ENCODE measurements at places on chromosomes 2 and 18.

DNA sequence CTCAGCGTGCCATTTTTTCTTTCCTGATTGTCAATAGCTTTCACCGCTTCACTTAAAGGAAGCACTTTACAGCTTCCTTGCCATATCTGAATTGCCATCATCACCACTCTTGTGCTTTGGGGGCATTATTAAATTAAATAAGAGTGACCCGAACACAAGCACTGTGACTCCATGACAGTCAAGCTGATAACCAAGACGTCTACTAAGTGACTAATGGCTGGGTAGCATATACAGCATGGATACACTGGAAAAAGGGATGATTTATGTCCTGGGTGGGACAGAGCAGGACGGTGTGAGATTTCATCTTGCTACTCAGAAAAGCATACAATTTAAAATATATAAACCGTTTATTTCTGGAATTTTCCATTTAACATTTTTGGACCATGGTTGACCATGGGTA, 24.3 kb upstream of the AFF3 start:
- no peak for DNase-seq

DNA sequence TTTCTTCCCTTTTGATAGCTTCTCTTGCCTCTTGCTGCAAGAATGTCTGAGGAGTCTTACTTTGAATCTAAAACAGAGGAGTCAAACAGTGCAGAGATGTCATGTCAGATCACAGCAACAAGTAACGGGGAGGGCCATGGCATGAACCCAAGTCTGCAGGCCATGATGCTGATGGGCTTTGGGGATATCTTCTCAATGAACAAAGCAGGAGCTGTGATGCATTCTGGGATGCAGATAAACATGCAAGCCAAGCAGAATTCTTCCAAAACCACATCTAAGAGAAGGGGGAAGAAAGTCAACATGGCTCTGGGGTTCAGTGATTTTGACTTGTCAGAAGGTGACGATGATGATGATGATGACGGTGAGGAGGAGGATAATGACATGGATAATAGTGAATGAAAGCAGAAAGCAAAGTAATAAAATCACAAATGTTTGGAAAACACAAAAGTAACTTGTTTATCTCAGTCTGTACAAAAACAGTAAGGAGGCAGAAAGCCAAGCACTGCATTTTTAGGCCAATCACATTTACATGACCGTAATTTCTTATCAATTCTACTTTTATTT, 133.5 kb upstream of the CDCA7 start:
- no peak for DNase-seq

DNA sequence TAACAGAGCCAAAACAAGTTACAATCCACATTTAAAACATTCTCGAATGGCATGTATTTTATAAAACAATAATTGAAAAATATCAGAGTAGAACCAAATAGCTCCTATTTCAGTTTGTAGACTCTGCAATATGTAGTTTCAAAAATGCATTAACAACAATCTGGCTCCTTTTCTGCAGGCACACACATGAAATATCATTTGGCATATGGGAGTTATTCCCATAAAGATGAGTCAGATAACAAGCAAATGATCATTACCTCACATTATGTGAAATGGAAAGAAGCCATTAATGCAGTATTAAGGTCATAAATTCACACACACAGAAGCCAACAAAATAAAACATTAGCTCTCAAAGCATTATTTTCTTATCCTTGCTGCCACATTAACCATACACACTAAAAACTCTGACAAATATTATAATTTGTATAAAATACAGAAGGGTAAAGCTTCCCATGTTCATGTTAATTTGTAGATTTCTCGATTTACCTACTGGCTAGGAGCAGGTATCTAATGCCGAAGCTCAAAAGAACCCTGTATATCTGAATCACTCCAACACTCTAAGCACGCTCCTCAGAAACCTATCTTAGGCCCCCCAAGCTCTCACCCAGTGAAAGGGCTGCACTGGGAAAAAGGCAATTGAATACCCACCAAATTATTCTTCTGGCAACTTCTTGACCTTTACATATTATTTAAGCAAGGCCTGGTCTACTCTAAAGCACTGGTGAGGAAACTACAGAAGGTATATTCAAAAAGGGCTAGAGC, 13.8 kb downstream of the NBAS start:
- no peak for DNase-seq

DNA sequence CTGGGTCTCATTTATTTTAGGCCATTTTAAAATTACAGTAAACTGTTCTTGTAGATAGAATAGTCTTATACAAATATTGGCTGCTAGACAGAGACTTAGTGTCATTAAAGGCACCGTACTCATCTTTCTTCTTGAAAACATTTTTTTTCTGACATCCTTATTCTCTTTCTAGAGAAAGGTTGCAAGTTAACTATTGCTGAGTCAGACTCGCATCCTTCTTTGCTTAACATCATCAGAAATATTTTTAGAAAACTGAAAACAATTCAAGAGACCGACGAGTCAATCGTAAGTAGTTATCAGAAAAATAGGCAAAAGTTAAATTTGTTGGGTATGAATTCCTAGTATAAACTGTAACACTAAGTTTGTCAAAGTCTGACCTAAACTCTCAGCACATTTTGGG, 72.2 kb downstream of the HNMT start:
- no peak for DNase-seq

DNA sequence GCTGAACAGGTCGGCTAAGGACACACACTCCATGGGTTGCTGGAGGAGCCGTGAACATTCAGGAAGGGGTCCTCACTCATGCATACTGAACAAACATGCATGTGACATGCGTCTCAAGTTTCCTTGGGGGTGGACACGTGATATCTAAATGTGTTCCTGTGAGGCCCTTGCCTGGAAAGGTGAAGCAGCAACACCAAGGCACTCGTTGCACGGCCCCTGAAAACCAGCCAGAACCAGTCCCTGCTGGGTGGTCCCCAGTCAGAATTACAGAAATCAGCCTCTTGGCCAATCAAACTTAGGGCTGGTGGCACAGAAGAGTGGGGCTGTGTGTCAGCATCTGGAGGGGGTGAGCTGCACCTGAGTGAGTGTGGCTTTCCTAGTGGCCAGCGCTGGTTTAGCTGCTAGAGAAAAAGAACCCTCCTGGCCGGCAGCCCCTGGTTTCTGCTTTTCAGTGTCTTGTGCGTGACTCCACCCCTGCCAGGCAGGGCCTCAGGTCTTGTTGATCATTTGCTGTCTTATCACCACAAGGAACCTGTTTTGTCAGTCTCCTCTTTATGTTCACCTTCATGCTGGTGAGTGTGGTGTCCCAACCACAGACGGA, 3.2 kb upstream of the AQP12B start:
- no peak for DNase-seq

DNA sequence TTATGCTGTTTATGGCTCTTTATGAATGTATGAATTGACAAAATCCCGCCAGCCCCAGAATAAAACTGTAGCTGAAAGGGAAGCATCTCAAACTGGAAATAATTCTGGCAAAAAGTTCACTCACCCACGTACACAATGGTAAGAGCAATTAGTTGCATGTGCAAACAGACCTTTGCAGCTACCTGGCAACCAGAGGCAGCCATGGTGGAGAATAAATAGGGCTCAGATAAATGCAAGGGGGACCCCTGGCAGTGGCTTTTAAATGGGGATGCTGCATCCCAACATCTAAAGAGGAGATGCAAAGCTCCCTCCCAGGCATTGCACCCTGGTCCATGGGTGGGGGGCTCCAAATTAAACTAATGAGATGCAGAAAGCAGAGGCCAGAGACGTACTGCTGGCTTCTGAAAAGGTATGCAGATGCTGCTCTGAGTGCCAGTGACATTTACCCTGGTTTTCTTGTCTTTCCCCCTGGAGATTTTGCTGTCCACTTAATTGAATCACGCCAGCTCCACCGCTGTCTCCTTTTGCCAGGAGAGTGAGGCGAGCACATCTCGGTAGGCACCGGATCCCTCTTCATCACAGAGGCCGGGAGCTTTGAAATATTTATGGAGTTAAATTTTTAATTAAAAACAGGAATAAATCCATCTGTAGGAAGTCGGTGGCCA, 126.6 kb upstream of the NRP2 start:
- DNase-seq, result no peak

DNA sequence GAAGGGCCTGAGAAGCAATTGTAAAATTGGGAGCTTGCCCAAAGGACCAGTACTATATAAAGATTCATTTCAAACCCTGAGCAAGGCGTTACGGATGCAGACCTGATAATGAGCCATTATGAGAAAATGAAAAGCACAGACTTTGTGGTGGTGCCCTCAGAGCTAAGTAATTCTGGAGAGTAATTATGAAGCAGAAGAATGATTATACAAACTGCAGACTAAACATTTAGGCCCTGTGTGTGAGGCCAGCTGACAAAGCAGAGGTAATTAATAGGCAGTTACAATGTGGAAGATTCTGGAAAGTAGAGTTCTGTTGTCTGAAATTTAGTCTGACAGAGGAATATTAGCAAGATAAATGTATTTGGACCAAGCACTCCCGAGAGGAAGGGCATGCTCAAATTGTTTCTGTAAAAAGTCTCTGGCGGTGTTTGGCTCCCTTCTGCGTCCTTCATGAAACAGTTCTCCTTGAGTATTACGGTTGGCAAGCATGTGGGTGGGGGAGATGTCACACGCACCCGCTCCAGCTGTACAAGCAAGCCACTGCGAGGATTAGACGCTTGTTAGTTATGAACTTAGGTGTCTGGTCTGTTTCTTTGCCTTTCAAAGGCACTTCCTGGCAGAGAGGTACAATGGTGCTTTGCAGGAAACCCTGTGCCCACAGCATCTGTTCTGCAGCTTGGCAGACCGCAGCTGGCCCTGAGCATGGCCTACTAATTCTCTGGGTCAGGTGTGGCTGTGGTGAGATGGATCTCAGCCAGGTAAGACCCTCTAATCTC, 45.5 kb downstream of the CDC42EP3 start:
- peak; percentile 28 for DNase-seq

GRCh38 chr2:168751104-168751740, 51.2 kb upstream of the NOSTRIN start:
- no peak for DNase-seq

GRCh38 chr2:125593036-125593435, 1062.9 kb upstream of the GYPC start:
- no peak for DNase-seq

DNA sequence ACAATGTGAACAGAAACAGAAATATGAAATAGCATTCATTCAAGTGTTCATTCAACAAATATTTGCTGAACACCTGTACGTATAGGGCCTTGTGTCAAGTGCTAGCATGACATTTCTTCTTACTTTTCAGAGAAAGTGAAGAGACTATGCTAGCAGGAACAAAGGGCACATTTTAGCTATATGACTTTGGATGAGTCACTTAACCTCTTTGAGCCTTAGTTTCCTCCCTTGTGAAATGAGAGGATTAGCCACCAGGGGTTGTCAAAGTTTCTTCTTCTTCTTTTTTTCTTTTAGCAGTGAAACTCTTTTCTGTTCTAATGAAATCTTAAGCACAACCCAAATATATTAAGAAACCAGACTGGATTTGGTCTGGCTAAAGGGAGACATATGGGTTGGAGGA, 53.1 kb downstream of the FIGN start:
- no peak for DNase-seq

DNA sequence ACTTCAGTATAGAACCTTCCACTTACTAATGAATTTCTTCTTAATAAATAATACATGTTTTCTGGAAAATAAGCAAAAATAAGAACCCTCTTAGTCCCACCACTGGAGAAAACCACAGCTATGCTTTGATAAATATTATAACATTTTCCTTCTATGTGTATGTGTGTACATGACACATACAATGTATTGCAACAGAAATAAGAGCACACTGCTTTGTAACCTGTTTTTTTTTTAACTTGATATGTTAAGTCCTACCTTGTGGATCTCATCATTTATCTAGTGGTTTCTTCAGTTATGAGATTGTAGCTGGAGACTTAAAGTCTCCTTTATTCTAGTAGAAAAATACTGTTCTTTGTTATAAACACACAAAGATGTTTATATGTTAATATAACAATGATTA, 17.2 kb downstream of the INPP1 start:
- DNase-seq, result no peak

DNA sequence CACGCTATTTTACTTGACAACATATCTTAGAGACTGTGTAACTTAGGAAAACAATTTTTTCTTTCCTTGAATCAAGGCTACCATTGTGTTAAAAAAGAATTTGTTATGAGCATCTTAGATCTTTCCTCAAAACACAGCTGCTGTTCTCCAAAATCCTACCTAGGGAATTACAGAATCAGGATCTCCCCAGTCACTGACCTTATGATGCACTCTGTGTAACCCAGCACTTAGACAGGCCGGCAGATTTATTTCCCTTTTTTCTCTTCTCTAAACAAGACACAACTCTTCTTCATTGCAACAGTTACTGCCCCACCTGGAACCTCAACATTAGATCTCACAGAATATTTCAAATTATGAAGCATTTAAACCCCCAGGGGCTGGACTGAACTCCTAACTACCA, 13.5 kb upstream of the C2orf15 start:
- no peak for DNase-seq

DNA sequence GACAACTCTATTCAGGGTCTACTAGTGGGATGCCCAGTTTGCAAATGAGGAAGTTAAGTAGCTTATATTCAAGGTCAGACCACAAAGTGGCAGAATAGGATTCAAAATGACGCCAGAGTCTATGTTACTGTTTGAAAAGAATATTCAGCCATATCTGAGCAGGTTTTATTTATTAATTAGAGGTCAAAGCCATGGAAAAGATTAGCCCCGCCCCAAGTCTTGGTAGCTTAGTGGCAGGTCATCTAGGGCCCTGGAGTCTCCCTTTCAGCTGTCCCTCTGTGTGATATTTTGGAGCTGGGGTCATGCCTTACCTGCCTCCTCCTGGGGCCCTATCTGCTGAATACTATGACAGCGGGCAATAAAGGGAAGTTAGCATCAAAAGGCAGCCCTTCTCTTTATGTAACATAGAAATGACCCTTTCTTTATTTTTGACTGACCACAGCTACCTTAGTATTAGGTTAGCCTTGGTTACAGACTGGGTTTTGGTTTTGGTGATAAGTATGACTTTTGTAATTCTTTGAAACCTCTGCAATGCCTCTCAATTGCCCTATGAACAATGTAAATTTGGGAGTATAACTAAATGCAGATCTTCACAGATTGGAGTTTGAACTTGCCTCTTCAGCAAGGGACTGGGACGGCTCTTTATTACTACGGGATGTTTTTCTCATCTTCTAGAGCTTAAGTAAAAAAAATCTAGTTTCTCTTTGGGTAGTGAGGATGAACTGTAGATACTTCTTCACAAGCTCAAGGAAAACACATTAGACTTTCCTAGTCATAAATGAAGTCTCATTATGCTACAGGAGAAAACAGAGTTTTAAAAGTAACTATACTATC, 153.0 kb upstream of the ITGA4 start:
- DNase-seq, result no peak

GRCh38 chr2:199315299-199316179, 142.2 kb downstream of the SATB2 start:
- no peak for DNase-seq

- DNase-seq, result no peak
Observed at GRCh38 chr2:86274265-86274917, 63.0 kb downstream of the REEP1 start.
